ENCODE measurements at places on chromosomes 7 and 10. TPM values are rescaled to one million over a fixed set of nuclear protein-coding genes. Genes with fewer than 3 reads are reported as not detected.
A peak's percentile ranks its signal among the peaks of the same experiment; 100 is the strongest.

GRCh38 chr7:91771394-91771793, 109.1 kb downstream of the MTERF1 start:
- no peak overlapping the region for H3K27ac ChIP-seq
- H3K36me3 ChIP-seq: no peaks in the 10 kb centered on the region
- no peak for DNase-seq
- no peaks in the 10 kb centered on the region for H3K4me1 ChIP-seq

DNA sequence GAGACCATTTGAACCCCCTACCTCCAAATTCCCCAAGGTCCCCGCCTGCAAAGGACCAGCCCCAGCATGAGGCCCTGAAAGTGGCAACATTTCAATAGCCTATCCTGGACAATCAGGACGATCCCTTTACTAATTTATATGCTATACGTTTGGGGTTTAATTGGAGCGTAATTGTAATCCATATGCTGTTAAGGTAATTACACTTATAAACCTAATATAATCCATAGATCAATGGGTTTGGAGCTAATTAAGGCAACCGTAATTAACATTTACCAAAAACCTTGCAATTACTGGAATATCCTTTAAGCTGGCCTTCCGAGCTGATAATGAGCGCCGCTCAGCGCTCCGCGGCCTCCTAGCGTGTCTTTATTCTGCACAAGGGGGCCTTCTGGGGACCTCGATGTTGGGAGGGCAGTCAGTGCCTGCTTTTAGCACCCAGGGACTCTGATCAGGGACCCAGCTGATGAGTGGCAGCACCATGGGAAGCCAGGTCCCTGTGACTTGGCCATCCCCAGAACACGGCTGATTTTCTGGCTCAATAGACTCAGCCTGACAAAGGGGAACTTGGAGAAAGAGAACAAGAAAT, 91.2 kb downstream of the LHPP start:
- no peaks in the 10 kb centered on the region for H3K36me3 ChIP-seq
- no peaks in the 10 kb centered on the region for H3K4me1 ChIP-seq
- no peak overlapping the region for H3K27ac ChIP-seq

DNA sequence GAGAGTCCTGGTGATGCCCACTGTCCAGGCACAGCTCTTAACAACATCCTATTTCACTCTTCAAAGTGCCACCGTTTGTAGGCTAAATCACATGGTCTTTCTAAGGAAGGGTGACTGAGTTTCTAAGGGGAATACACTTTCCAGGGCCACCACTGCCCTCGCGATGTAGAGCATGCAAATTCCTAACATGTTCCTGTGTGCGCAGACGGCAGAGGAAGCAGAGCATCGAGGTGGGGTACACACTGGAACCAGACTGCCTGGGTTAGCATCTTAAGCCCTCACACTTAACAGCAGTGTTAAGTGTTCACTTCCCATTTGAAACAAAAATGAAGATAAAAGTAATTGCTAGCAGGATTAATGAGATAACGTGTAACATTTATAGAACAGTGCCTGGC, 3.0 kb downstream of the VOPP1 start:
- no peak for DNase-seq
- no peak overlapping the region for H3K27ac ChIP-seq
- peaks cover 11% of the 10 kb centered on the region for H3K27me3 ChIP-seq
- peaks cover 6% of the 10 kb centered on the region for H3K4me1 ChIP-seq

- H3K4me3 ChIP-seq: no peak overlapping the region
- H3K27ac ChIP-seq: no peak overlapping the region
- H3K27me3 ChIP-seq: no peaks in the 10 kb centered on the region
- peaks cover 15% of the 10 kb centered on the region for H3K4me1 ChIP-seq
- H3K36me3 ChIP-seq: no peaks in the 10 kb centered on the region
- peak; percentile 75 for DNase-seq
Observed at GRCh38 chr10:86253091-86254072, 113.2 kb downstream of the GRID1 start.

- H3K4me1 ChIP-seq: peaks cover 6% of the 10 kb centered on the region
- H3K27me3 ChIP-seq: no peaks in the 10 kb centered on the region
- peak; percentile 79 for DNase-seq
- peak within 1 kb of the TSS; percentile 94 for H3K4me3 ChIP-seq
- H3K36me3 ChIP-seq: no peaks in the 10 kb centered on the region
Observed at GRCh38 chr7:84194484-84195271, at the start of gene SEMA3A. TSS of gene SEMA3A (minus strand) at chr7:84194789. CDS start at chr7:84194586, 203 bp downstream.

GRCh38 chr10:101373063-101373462, 19.1 kb downstream of the BTRC start:
- H3K27me3 ChIP-seq: no peaks in the 10 kb centered on the region
- H3K27ac ChIP-seq: no peak overlapping the region
- H3K4me3 ChIP-seq: no peak overlapping the region
- DNase-seq: no peak
- H3K36me3 ChIP-seq: peaks cover 4% of the 10 kb centered on the region
- H3K4me1 ChIP-seq: no peaks in the 10 kb centered on the region

DNA sequence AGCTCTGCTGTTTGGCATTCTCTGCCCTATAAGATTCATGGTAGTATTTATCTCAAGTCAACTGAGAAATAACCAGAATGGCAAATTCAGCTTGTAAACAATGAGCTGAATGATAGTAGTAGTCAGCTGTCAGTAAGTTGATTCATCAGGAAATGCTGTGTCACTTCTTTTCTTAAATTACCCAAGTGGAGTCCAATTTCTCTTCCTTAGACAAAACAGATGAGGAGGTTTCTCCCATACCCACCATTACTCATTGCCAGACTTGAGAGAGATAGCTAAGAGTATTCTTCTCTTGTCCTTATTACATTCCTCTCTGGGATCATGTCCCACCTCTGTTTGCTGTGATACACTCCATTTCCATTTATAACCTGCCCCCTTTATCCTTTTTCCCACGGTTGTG, 159.8 kb upstream of the STEAP1 start:
- H3K27ac ChIP-seq: no peak overlapping the region
- H3K4me3 ChIP-seq: no peak overlapping the region
- DNase-seq: no peak

GRCh38 chr7:66741710-66742049, 1.1 kb downstream of the RABGEF1 start:
- peaks cover 18% of the 10 kb centered on the region for H3K36me3 ChIP-seq
- no peaks in the 10 kb centered on the region for H3K4me1 ChIP-seq
- H3K27ac ChIP-seq: no peak overlapping the region
- no peaks in the 10 kb centered on the region for H3K27me3 ChIP-seq
- no peak for DNase-seq

GRCh38 chr10:124511205-124512039, 49.8 kb downstream of the LHPP start:
- no peak overlapping the region for H3K4me3 ChIP-seq
- no peaks in the 10 kb centered on the region for H3K4me1 ChIP-seq
- peak; percentile 42 for DNase-seq
- H3K36me3 ChIP-seq: no peaks in the 10 kb centered on the region

GRCh38 chr7:85172530-85172941, 14.3 kb downstream of the SEMA3D start:
- H3K27ac ChIP-seq: no peak overlapping the region
- no peak for DNase-seq
- H3K27me3 ChIP-seq: no peaks in the 10 kb centered on the region
- no peaks in the 10 kb centered on the region for H3K36me3 ChIP-seq
- no peak overlapping the region for H3K4me3 ChIP-seq

Gene MRC1
- total RNA-seq: 0.09 TPM

Gene ETV1
- 15.8 TPM for total RNA-seq

Gene GARIN1A
- total RNA-seq: 0.63 TPM

Gene TMEM184A
- total RNA-seq: 5.7 TPM

All from endodermal cell (in vitro differentiated cells).